Melanocyte of skin (primary cell): ENCODE measurements at places on chromosomes 7 and 10. TPM values are rescaled to one million over a fixed set of nuclear protein-coding genes. Genes with fewer than 3 reads are reported as not detected.

NPY gene
- not detected in 2 replicates for total RNA-seq

FAM25A gene
- total RNA-seq, result not detected in 2 replicates

AS3MT gene
- 9.6 and 12.7 TPM in 2 replicates for total RNA-seq

MPP7 gene
- total RNA-seq, result 0.36 TPM in 1 of 2 replicates, not detected in the other

ANKRD61 gene
- not detected in 2 replicates for total RNA-seq

FAS gene
- total RNA-seq, result 18.8 and 28.3 TPM in 2 replicates

SPOCK2 gene
- 0.33 and 0.77 TPM in 2 replicates for total RNA-seq

EBLN1 gene
- total RNA-seq, result not detected in 2 replicates

ZNF727 gene
- not detected in 2 replicates for total RNA-seq

TNS3 gene
- total RNA-seq, result 140 and 173 TPM in 2 replicates

DKK1 gene
- 18.6 and 59.6 TPM in 2 replicates for total RNA-seq

GIMAP5 gene
- total RNA-seq, result 0.36 TPM in 1 of 2 replicates, not detected in the other

C7orf57 gene
- 0.33 and 0.62 TPM in 2 replicates for total RNA-seq

GJD4 gene
- total RNA-seq, result not detected in 2 replicates

NKX1-2 gene
- under 0.01 TPM in 1 of 2 replicates, not detected in the other for total RNA-seq

MINPP1 gene
- 57.9 and 71.7 TPM in 2 replicates for total RNA-seq

EFCAB10 gene
- not detected in 2 replicates for total RNA-seq

ZNF853 gene
- total RNA-seq, result 0.15 TPM in 1 of 2 replicates, not detected in the other

ANXA8 gene
- not detected in 2 replicates for total RNA-seq

SPACDR gene
- 0.15 and 0.33 TPM in 2 replicates for total RNA-seq

ANKRD22 gene
- not detected in 2 replicates for total RNA-seq

CALHM2 gene
- total RNA-seq, result 9.1 and 10.0 TPM in 2 replicates

ELMO1 gene
- total RNA-seq, result 0.69 and 4.4 TPM in 2 replicates

SLIT1 gene
- total RNA-seq, result under 0.01 TPM in 2 replicates

FFAR4 gene
- not detected in 2 replicates for total RNA-seq

LBX1 gene
- total RNA-seq, result not detected in 2 replicates

KCNMA1 gene
- total RNA-seq, result 0.34 and 2.2 TPM in 2 replicates

OR2A12 gene
- not detected in 2 replicates for total RNA-seq

GIMAP4 gene
- total RNA-seq, result not detected in 2 replicates

PEX1 gene
- total RNA-seq, result 18.3 and 24.4 TPM in 2 replicates

TMEM213 gene
- total RNA-seq, result not detected in 2 replicates

PSAP gene
- total RNA-seq, result 1,200 and 1,391 TPM in 2 replicates

IQUB gene
- total RNA-seq, result under 0.01 and 0.31 TPM in 2 replicates

BEND7 gene
- total RNA-seq, result 1.3 and 1.7 TPM in 2 replicates
